ENCODE measurements at places on chromosomes 11 and 22. TPM values are rescaled to one million over a fixed set of nuclear protein-coding genes. Genes with fewer than 3 reads are reported as not detected.

GRCh38 chr11:43556612-43557375, 123.7 kb upstream of the HSD17B12 start:
- no peak for DNase-seq

DNA sequence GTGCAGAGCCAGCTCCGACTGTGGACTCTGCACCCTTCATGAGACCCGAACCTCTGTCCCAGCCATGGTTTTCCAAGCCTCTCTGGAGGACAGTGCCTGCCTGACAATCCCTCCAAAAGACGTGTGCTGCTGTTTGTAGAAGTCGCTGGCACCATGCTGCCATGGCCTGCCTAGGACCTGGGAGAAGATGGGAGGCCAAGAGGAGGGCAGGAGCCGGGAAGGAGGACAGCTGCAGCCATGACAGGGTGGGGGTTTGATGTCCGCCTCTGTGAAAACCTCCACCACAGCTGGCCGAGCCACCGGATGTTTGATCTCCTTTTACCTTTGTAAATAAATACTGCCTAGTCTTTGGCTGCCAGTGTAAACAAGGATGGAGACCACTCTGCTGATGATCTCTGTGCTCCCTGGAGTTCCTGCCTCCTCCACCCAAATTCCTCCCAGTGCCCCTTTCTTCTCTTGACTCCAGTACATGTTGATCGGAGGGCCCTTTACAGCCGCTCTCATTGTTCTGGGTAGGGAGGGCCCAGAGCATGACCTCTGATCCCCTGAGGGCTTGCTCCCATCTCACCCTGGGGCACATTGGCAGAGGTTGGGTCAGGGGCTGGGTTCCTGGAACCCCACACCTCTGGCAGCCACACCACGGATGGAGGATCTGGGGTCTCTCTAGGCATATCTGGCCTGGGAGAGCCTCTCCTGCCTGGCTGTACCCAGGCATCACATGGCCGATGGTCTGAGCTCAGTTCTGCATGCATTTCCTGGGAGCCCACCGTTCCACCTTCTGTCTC, 66.9 kb downstream of the BCR start:
- DNase-seq: no peak

GRCh38 chr11:3781423-3781822, 15.9 kb downstream of the NUP98 start:
- no peak for DNase-seq

GRCh38 chr11:63705526-63705925, 24.2 kb downstream of the RTN3 start:
- no peak for DNase-seq

GRCh38 chr22:39732625-39733024, 160.9 kb downstream of the ENTHD1 start:
- DNase-seq: no peak

Gene SCN3B
- 0.44 TPM for polyA plus RNA-seq

Gene C11orf21
- 0.03 TPM for polyA plus RNA-seq

Gene CLMP
- polyA plus RNA-seq: 85.1 TPM

Gene SCGB1C1
- polyA plus RNA-seq: not detected

Gene TAF1D
- polyA plus RNA-seq: 56.7 TPM

Data from SK-N-SH (cell line).